Fibroblast of skin of abdomen (primary cell): ENCODE measurements at places on chromosomes 1 and 21.

GRCh38 chr1:93703643-93704042 is 22.0 kb upstream of the BCAR3 start:
- DNase-seq: no peak

DNA sequence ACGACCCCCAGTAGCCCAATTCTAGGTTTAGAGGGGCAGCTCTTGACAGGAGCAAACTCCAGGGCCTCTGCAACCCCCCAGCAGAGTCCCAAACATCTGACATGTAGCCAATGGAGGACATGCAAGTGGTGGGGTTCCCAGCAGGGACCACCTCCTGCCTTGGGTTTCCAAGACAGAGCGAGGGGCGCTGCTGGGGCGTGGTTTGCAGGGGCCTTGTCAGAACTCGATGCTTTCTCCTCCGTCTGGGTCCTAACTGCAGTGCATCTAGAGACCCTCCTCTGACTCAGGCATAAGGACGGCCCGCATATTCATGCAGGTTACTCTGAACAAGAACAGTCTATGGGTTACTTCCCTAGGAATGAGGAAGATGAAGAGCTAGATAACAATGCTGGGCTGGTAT is 17.2 kb downstream of the EPHX1 start:
- no peak for DNase-seq

GRCh38 chr1:167708940-167709389 is 12.8 kb upstream of the MPZL1 start:
- DNase-seq: no peak

GRCh38 chr1:164064501-164064900 is 494.5 kb upstream of the PBX1 start:
- peak; percentile 18 for DNase-seq

DNA sequence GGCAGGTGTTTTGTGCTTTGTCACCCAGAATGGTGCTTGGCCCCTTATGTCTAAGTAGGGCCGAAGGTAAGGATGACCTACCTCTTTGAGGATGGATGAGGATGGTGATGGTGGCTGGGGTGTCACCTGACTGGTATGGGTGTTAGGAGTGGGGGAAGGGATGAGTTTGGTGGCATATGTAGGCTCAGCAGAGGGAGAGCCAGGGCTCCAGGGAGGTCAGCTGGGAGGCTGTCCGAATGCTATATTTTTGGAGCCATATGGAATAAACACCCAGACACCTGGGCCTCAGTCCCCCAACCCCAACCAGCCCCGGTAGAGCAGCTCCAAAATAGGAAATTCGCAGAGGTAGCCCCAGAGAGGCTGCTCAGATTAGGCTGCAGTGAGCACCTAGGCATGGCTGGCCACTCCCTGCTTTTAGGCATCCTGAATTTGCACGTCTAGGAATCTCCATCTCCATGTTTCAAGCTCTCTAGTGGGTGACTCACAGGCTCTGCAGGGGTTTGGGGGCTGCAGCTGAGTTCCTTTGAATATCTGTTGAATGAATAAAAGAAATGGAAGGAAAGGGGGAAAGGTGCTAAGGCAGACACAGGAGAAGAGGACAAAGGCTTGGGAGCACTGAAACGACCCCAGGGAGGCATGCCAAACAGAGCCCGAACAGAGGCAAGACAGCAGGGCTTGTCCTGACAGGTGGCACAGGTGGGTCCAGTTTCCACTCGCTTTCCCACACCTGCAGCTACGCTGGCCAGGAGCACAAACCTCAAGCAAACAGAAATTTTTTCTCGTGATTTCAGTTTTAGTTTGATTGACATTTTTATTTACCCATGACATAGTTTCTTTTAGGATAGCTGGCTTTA is 135.3 kb upstream of the EDN2 start:
- DNase-seq: peak; percentile 48

GRCh38 chr1:33393524-33393923 is 37.4 kb downstream of the PHC2 start:
- no peak for DNase-seq

DNA sequence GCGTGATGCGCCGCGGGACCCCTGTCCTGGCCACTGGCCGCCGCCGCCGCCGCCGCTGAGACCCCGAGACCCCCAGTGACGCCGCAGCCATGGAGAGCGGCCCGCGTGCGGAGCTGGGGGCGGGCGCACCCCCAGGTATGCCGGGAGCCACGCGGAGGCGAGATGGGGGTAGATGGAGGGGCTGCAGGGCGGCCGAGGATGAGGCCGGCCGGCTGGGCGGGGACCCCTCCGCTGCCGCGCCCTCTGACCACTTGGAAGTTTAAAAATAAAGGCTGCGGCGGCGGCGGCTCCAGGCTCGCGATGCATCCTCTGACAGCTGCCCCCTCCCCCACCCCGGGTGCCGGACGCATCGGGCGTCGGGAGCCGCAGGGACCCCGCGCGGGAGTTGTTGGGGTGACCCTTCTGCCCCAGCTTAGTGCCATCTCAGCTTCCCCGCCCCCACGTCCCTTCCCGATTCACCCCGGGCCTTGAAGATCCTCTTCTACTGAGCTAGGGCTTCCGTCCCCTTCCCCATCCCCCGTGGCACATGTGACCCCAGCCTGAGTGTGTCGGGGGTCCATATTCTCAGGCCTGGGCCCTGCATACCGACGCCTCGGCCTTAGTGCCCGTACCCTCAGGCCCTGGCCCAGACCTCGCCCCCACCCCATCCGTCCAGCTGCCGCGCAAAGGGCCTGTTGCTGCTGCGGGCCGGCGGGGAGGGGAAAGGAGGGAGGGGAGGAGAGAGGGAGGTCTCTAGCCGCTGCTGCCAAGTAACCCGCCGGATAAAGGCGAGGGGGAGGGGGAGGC is 562 bp downstream of the MAP7D1 start:
- peak; percentile 63 for DNase-seq

DNA sequence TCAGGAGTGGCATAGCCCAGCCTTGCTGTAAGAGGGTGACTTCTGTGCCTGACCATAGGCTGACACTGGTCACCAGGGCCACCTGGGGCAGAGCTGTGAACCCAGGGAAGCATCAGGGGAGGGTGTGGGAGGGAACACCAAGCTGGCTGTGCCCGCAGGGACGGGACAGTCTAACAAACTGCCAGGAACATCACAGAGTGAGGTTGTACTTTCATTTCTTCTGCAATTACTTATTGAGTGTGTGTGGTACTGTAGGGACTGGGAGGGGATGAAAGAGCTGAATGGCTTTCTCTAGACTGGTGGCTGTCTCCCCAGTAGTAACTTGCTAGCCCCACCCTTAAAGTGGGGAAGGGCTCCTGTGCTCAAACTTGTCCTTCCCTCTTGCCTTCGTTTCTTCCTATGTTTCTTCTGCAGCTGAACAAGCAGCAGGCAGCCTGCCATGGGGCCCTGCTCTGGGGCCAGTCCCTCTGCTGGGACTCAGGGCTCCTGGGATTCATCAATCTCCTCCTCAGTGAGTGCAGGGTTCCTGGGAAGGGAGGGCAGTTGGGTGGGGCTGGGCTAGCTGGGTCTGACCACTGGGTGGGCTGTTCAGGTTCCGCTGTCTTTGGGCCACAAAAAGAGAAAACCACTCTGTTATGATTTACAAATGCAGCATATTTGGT is 39.7 kb upstream of the ETV3 start:
- no peak for DNase-seq

DNA sequence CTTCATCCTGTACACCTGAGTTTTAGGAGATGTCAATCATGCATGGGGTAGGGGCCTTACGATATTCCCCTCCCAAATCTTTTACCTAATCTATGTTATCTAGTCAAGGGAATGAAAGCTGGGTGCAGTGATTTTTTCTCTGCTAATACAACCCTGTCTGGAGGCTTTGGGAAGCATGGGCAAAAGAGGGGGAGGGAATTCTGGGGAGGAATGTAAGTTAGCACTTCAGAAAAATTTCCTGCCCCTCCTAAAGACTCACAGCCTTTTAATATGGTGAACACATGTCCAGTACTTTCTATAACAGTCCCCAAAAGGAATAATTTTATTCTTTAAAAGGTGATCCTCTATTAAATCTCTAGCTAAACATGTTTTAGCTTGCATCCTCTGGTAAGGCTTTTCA is 25.6 kb upstream of the PRELP start:
- peak; percentile 53 for DNase-seq

- no peak for DNase-seq
Measured at GRCh38 chr1:82700476-82700875, 899.7 kb downstream of the ADGRL2 start.

DNA sequence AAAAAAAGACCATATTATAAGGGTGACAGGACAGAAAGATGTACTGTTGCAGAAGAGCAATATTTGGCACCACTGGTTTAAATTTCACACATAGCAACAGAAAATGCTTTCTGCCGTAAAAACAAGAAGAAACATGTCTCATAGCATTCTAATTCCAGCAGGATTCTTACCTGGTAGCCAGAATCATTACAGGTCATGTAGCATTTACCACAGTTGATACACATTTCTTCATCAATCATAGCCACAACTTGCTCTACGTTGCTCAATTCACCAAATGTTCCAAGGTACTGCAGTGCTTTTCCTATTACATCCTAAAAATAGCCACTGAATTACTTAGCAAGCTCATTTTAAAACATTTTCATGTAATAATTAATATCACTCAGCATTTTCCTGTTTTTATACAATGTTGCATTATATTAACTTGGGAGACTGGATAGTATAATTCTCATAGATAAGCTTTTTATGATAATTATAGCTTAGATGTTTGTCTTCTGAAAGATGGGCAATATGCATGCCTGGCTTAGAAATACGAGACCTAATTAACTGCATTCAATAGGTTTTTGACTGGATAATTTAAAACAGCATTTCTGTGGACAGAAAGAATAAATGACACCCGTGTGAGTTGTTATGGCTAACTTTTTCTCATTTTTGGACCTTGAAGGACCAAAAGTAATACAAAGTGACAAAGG is 360.7 kb downstream of the PTBP2 start:
- no peak for DNase-seq

DNA sequence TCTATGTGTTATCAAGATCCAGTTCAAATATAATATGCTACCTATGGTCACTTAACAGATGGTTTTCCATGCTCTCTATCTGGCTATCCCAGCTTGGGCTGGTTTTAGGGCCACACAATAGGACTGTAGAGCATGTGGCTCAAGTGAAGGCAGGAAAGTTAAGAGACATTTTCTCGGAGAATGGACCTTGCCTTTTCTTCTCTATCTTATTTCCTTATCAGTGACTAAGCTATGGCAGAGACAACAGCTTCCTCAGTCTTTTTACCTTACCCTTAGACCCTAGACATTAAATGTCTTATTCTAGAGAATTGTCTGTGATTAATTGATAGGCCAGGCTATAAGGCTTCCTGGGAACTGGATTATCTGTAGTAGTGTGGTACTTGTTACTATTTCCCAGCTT is 28.1 kb downstream of the CD101 start:
- no peak for DNase-seq

- DNase-seq: no peak
Measured at GRCh38 chr1:97573553-97573952, 347.3 kb downstream of the DPYD start.

- DNase-seq: no peak
Measured at GRCh38 chr1:229432905-229433304, 989 bp downstream of the ACTA1 start.

DNA sequence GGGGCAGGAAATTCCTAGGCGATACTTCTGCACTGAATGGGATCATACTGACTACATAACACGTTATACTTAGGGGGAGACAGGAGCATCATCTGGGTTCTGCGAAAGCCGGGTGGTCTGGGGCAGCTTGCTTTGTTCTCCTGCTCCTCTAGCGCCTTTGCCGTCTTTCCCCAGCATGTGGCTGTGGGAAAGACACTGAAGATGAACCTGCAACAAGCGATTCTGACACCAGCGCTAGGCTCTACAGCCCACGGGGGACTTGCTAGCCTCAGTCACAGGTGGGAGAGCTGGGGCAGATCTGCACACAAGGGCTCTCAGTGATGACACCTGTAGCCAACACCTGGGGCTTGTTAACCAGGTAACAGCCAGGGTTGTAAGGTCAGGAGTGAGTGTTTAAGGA is 51.8 kb downstream of the CD46 start:
- no peak for DNase-seq

- no peak for DNase-seq
Measured at GRCh38 chr21:45745256-45745655, 101.7 kb downstream of the PCBP3 start.

DNA sequence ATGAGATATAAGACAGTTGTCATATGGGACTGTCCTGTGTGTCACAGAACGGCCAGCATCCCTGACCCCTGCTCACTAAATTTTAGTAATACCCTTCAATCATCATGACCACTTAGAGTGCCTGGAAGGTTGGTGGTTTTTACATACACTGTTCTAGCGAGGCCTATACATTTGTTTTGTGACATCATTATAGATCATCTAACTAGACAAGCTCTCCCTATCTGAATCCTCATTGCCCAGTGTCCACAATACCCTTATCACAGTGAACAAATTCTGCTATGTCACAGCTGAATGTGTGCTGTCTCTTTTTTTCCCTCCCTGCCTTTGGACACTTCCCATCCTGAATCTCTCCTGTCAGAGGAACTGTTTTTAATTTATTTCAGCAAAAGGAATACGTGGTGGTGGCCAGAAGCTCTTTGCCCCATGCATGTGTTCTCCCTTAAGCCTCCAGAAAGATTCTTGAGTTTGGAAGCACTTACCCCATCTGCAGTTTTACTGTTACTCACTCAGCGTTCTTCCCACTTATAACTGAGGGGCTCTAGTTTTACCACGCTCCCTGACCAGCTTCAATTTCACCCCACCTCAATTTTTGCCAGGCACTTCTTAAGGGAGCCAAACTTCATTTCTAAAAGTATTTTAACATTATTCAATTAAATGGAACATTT is 70.3 kb downstream of the OLFML2B start:
- no peak for DNase-seq

- no peak for DNase-seq
Measured at GRCh38 chr1:216690603-216691002, 32.6 kb downstream of the ESRRG start.

GRCh38 chr1:192872010-192872409 is 63.2 kb downstream of the RGS2 start:
- no peak for DNase-seq

GRCh38 chr1:69567652-69568420 is at the start of gene LRRC7:
LRRC7 (plus strand) TSS chr1:69567922; CDS start chr1:69568640, 718 bp downstream.
- DNase-seq: no peak

- DNase-seq: peak; percentile 91
Measured at GRCh38 chr1:43707190-43708001, at the start of gene ST3GAL3. ST3GAL3 (plus strand) TSS chr1:43707536; CDS start chr1:43736263, 28,727 bp downstream.

- no peak for DNase-seq
Measured at GRCh38 chr1:234262754-234263105, 110.5 kb upstream of the COA6 start.

- DNase-seq: no peak
Measured at GRCh38 chr1:198841477-198841876, 202.6 kb downstream of the PTPRC start.

DNA sequence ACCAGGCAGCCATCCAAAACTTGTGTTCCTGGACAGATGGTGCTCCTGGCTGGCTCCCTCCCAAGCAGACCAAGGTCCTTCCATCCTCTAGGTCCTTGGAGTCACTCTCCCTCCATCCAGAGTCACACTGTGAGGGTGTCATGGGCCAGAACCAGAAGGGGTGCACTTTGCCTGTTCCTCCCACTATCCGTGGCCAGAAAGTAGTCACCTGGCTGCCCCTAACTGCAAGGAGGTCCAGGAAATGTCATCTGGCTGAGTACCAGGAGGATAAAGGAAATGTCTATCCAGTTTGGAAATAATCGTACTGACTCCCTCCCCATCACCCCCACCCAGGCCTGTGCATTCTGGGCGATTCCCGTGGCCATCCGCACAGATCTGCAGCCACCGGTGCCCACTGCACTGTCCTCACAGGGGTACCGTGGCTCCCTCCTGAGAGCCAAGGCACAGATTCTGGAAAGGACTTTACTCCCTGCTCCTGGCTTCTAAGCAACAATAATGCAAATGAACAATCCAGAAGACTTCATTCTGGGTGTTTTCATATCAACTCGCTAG is 253.2 kb downstream of the NPHP4 start:
- no peak for DNase-seq

- no peak for DNase-seq
Measured at GRCh38 chr1:50940291-50940690, 19.8 kb downstream of the FAF1 start.
